Epithelial cell of proximal tubule (primary cell): ENCODE measurements at places on chromosomes 4 and X. TPM values are rescaled to one million over a fixed set of nuclear protein-coding genes. Genes with fewer than 3 reads are reported as not detected.

DNA sequence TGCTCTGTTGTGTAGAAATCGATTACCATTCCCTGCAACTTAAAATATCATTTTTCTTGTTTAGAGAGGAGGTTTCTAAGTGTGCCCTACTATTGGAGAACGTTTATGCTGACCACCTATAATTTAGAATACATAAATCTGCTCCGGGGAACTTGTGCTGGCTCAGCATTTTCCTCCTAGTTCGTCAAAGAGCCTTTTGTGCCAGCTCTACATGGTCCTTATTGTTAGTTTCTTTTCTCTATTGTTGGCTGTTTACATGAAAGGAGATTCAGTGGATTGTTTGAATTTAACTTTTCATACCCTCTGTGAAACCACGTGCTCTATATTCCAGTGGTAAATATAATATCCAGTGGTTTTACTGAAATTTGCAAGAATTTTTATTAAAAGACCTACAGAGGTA lies 53.4 kb upstream of the ATP8A1 start:
- DNase-seq: no peak

GRCh38 chr4:11149612-11150259 lies 279.0 kb downstream of the HS3ST1 start:
- DNase-seq: no peak

The SCRG1 gene
- total RNA-seq: not detected in 2 replicates

DNA sequence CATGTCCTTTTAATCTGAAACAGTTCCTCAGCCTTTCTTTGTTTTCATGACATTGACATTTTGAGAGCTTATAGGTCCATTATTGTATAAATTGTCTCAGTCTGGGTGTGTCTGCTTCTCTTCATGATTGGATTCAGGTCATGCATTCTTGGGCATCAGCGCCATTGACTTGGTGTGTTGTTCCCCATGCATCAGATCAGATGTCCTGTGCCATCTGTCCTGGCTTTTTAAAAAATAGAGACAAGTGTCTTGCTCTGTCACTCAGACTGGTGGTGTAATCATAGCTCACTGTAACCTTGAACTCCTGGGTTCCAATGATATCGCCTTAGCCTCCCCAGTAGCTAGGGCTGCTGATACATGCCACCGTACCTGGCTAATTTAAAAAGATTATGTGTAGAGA lies 55.7 kb downstream of the TBC1D14 start:
- DNase-seq: no peak

DNA sequence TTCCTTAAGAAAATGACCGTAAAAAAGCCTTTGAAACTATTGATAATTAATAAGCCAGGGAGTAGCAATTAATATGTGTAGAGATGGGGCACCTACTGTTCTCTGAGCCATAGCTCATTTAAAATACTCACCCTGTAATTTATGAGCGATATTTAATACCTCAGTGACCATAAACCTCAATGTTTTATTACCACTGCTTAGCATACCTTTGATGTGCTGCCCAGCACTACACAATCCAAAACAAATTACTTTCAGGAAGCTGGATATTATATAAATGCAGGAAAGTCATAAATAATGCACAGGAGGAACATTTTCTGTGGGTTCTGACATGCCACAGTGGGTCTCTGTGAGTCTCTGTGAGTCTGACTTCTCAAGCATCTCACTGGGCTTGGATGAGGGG lies 166.1 kb upstream of the RPL34 start:
- DNase-seq: no peak

DNA sequence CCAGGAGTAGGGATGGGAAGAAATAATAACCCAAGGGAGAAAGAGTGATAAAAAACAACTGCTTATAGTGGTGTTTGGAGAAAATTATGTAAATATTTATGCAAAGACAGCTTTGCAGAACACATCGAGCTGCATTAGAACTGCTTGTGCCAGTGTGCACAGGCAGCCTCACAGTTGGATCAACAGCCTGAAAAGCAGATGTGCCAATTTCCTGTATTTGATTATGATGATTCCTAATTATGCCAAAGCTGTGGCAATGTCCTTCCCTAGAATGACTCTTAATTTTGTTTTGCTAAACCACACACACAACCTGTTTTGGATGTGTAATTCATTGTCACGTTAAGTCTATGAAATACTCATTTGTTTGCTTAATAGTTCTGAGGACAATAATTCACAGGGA lies 30.6 kb upstream of the ANTXR2 start:
- DNase-seq: no peak

GRCh38 chr4:142539796-142540482 lies 306.2 kb downstream of the INPP4B start:
- DNase-seq: no peak

The RENBP gene
- total RNA-seq: 0.92 and 1.5 TPM in 2 replicates

DNA sequence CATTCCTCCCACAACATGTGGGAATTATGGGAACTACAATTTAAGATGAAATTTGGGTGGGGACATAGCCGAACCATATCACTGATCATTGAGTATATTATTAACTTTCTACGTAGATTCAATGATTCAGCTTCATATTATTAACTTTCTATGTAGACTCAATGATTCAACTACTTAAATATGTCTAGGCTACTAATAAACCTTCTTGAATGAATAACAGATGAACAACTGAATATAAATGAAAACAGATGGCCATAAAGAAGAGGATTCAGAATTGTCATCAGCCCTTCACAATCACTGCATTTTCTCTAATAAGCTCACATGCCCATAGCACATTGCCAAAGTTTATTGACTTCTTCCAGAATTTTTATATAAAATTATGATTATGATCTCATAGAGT lies 57.0 kb downstream of the CEP44 start:
- no peak for DNase-seq

DNA sequence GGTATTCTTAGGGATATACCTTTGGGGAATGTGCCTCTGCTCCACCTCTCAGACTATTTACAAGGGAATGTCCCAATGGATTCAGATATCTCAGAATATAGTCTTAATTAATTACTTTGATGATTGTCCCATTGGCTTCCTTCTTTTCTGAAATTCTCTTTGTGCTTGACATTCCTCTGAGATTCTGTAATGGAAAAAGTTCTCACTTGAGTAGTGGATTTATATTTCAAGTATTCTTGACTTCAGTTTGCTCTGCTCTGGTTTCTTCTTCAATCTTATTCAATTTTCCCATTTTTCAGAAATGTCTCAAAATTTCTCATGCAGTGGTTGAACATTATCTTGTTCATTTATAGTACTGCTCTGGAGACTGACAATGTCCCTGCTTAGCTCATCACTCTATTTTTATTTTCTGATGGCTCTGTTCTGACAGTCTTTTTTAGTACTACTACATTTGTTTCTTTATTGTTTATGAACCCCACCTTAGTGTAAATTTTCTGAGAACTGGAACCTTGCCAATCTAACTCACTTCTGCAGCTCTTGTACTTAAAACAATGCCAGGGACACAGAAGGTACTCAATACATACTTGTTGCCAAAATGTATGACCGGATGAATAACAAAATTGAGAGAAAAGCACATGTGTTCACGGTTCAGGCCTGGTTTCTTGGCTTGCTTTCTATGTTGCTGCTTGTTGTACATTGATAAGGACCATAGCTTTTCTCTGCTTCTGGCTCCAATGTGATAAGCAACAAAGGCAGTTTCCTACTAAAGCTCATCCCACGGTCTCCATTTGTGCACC lies 471.7 kb downstream of the GASK1B start:
- no peak for DNase-seq
